M059J (cell line): ENCODE measurements at places on chromosomes 2 and 18. TPM values are rescaled to one million over a fixed set of nuclear protein-coding genes. Genes with fewer than 3 reads are reported as not detected.

DNA sequence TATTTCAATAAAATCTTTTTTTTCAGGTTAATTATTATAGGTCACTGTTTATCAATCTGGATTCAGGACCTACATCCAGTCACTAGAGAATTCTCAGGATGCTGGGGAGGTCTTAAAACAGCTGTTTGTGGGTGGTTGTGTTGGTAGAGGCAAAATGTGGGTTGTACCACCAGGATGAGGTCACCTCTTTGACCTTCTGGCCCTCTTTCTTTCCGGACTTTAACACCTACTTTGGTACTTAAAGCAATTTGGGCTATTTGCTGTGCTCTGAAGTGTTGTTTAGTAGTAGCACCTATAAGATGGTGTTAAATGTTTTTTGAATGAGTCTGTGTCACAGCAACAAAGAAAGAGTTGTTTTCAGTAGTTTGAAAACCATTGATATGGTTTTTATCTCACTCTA, 14.6 kb downstream of the EML4 start:
- no peak for DNase-seq

- DNase-seq, result no peak
These were observed 28.3 kb upstream of the SP3 start for GRCh38 chr2:173993459-173993858.

DNA sequence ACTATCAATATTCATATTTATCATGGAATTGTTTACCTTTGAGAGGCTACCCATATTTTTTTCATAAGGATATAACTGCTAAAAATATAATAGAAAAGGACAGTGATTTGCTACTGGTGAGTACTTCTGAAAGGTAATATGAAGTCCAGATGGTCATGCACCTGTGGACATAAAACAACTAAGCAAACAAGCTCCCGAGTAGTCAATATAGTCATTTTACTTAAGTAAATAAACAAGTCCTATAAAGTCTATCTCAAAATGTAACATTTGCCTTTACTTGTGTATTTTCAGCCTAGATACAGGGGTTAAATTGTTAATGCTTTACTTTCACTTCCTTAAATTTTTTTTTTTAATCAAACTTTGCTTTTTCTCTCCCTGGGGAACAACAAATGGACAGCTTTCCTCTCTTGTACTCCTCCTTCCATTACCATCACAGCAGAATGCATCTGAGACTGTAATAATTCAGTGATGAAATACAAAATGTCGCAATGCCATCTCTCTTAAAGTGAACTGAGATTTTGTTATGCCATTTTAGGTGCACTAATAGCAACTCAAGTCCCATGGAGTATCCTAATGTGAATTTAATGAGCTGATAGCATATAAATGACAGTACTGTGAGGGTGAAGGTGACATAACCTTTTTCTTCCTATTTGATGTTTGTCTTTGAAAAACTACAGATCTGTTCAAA, 1325.4 kb upstream of the ZEB2 start:
- DNase-seq, result no peak

TSPYL6 gene
- total RNA-seq, result not detected in 2 replicates

DNER gene
- 13.9 and 21.5 TPM in 2 replicates for total RNA-seq
